ENCODE measurements at places on chromosomes 2 and 18. TPM values are rescaled to one million over a fixed set of nuclear protein-coding genes. Genes with fewer than 3 reads are reported as not detected.

The CFC1 gene
- not detected for total RNA-seq

- peak; percentile 63 for DNase-seq
Observed at GRCh38 chr2:44351088-44351487, 10.2 kb downstream of the PREPL start.

The GPR55 gene
- total RNA-seq = not detected

- no peak for DNase-seq
Observed at GRCh38 chr2:94870440-94871225, 597 bp upstream of the TEKT4 start.

The RAPGEF4 gene
- total RNA-seq = 1.3 TPM

DNA sequence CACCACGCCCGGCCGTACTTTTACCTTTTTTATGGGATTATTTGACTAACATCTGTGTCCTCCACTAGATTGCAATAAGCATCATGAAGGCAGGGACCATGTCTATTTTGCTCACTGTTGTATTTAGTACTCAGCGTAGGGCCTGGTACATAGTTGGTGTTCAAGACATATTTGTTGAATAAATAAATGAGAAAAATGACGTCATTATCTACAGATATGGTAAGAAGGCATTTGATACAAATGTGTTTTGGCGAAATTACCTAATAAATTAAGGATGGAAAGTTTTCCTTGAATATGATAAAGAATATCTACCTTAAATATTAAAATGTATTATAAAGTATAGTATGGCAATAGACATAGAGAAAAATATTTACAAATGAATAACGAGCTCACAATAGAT, 24.0 kb upstream of the FAM136A start:
- DNase-seq = no peak

The ZNF385B gene
- total RNA-seq = not detected

DNA sequence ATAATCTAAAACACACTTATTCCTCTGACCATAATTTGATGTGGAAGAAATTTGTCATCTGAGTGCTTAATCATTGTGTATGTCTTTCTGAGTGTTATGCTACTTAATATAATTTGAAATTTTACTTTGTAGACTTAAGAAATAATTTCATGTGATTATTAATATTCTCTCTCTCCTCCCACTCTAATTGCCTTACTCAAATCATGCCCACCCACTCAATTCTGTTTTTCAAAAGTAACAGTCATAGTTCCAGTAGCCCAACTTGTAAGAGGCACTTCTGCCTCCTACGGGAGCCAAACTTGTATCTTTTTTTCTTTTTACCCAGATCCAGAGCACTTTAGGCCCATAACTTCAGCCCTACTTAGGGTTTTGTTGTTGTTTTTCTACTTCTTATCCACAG, 18.5 kb upstream of the KYNU start:
- no peak for DNase-seq

- DNase-seq = no peak
Observed at GRCh38 chr2:202508686-202509085, 126.1 kb upstream of the FAM117B start.

- peak; percentile 28 for DNase-seq
Observed at GRCh38 chr2:160087854-160088745, 25.7 kb upstream of the PLA2R1 start.

The CYB5A gene
- 35.4 TPM for total RNA-seq

The CCDC74B gene
- total RNA-seq = 4.3 TPM

DNA sequence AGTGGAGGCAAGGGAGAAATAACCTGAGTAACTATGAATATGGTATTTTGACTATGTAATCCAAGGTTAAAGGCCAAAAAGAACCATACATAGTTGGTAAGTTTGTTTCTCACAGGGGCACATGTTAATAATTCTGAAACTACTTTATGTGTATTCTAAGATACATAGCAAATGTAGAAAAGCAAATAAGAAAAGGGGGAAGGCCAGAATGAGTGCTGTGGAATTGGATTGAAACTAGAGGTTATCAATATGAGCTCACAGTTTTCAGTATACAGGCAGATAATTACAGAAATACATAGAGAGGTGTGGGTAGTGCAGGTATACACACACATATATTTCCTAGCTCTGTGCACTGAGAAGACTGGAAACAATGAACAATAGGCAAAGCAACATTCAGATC, 13.7 kb downstream of the INO80C start:
- no peak for DNase-seq

GRCh38 chr2:148515976-148516375, 128.6 kb upstream of the EPC2 start:
- DNase-seq = no peak

All from fibroblast of villous mesenchyme (primary cell).